Stimulated activated naive CD4-positive, alpha-beta T cell treated with Interleukin-2 at 50 U/mL for 16 hours (primary cell): ENCODE measurements at places on chromosomes 13 and 19.

DNA sequence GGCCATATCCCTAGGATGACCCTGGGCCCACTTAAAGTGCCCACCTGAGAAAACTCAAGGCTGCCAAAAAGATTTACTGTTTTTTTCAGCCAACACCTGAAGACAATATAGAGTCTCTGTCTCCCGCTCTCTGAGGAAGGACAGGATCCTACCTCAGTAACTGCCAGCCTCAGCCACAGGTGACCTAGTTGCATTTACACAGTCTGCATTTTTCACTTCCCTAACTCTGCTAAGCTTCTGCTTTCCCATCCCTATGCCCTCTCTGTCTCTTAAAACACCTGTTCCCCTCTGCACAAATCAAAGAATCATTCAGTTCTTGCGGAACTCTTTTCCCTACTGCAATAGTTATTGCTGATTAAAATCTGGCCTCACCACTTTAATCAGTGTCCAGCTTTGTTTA, 609.5 kb downstream of the UQCRFS1 start:
- DNase-seq = no peak

DNA sequence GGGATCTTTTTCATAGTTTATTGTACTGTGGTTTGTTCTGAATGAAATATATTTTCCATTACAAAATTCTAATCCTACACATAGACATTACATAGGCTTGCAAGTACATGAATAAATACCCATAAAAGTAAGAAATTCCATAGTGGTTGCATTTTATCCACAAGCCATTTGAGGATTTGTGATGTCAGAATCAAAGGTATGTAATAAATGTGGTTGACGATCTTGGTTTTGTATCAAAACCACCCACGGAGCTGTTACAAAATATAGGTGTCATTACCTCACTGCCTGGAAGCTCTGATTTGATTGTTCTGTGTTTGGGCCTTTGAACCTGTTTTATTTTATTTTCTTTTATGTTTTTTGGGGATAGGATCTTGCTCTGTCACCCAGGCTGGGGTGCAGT, 125.1 kb downstream of the NALCN start:
- DNase-seq = no peak

DNA sequence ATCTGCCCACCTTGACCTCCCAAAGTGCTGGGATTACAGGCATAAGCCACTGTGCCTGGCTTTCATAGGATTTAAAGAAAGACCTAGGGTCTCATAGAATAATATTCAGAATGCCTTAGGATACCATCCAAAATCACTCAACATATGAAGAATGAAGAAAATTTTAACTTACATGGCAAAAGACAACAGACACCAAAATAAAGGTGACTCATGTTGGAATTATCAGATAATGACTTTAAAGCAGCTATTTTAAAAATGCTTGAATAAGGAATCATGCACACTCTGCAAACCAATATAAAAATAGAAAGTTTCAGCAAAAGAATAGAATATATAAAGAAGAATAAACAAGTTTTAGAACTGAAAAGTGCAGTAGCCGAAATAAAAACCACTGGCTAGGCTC, 29.3 kb downstream of the ZNF566 start:
- DNase-seq = no peak

DNA sequence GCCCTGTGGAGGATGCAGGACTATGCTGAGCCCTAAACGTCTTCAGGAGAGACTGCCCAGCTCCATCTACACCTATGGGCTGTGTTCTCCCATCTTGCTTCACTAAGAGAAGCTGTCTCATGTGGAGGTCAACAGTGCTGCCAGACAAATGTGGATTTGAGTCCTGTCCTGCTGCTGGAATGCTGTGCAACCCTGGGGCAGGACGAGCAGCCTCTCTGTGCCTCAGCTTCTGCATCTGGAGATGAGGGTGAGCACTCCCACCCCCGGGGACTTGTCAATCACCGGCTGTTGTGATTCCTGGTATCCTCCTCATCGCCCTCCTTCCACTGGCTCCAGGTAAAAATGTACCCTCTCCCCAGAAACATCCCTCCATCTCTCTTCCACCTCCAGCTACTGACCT, 16.3 kb downstream of the EPS15L1 start:
- DNase-seq = no peak

DNA sequence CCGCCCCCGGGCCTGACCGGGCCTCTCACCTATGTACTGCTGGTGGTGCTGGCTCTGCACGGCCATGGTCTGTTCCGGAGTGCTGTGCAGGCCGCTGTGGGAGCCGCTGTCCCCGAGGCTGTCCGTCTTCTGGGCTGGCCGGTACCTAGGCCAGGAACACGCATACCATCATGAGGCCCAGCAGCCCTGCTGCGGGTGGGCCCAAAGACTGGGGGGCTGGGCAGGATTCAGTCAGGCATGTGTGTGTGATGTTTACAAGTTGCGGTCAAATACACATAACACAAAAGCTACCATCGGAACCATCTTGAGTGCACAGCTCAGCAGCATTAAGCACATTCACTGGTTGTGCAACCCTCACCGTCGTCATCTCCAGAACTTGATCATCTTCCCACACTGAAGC, 32.2 kb upstream of the RANBP3 start:
- DNase-seq = no peak

DNA sequence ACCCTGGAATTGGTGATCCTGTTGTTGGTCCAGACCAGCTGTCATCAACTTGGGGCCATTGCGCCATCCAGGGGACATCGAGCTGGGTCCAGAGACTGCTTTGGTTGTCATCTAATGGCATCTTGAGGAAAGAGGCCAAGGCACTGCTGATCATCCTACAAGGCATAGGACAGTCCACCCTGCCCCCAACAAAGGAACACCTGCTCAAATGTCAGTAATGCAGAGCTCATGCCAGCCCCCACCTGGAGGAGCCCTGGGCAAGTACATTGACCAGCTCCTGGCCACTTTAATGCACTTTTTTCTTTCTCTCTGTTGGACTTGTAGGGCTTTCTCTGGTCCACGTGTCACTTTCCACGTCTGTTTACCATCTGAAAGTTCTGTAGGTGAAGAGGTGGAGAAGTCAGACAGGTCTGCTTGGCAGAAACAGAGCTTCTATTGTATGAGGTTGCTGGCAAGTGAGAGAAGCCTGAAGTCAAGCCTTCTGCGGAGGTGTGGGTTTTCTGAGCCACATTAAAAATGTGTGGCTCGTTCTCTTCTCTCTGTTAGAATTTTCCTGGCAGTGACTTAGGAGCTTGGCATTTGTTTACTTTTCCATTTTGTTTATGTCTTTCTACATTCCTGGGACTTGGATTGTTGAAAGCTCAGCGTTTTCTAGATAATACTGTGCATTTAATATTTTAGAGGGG, 124.0 kb upstream of the RNF113B start:
- no peak for DNase-seq
